ENCODE measurements at places on chromosomes 5 and 9.

- peak; percentile 49 for DNase-seq
These were observed 174.0 kb downstream of the HMHB1 start for GRCh38 chr5:143985832-143986515.

- no peak for DNase-seq
These were observed 6.5 kb downstream of the IL7R start for GRCh38 chr5:35863159-35863558.

DNA sequence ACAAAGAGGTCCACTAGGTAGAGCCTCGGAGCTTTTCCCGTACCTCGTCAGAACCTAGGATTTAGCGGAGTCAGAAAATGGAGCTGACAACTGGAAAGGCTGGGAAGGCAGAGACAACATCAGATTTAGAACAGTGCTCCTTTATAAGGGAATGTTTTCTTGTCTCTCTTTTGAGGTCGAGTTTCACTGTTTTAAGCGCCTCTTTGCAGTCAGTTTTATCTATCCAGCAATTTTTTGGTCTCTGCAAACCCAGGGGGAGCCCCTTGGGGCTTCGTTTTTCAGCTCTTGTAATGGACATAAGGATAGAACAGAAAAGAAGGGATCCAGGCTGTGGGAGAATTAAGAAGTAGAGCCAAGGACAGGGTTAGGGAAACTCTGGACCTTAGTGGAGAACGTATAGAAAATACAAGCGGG is 80.5 kb downstream of the FNBP1 start:
- no peak for DNase-seq

- no peak for DNase-seq
These were observed 105.7 kb upstream of the NUDT12 start for GRCh38 chr5:103668281-103668680.

DNA sequence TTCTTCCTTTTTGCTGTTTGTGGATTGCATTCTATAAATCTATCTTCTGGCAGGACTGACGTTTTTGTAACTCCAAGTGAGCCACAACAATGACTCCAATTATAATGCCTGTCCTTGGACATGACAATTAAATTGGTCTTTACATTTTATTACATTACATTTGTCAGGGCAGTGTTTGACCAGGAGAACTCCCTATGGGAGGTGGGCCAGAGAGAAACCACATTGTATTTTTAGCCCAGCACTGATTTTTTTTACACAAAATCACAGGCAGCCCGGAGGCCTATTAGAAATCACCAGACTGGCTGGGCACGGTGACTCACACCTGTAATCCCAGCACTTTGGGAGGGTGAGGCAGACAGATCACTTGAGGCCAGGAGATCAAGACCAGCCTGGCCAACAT is 99.1 kb upstream of the SMC5 start:
- DNase-seq, result no peak

All from AG08396 (cell line).